ENCODE measurements at places on chromosomes 6 and 20. TPM values are rescaled to one million over a fixed set of nuclear protein-coding genes. Genes with fewer than 3 reads are reported as not detected.

GRCh38 chr6:80133020-80133419, 26.5 kb downstream of the BCKDHB start:
- no peak overlapping the region for H3K4me3 ChIP-seq
- no peaks in the 10 kb centered on the region for H3K36me3 ChIP-seq
- H3K27ac ChIP-seq = no peak overlapping the region
- peak; percentile 26 for DNase-seq
- H3K27me3 ChIP-seq = no peaks in the 10 kb centered on the region
- H3K4me1 ChIP-seq = peaks cover 12% of the 10 kb centered on the region

GRCh38 chr20:2914160-2914559, 40.9 kb downstream of the PTPRA start:
- no peak overlapping the region for H3K27ac ChIP-seq
- no peaks in the 10 kb centered on the region for H3K36me3 ChIP-seq

SYNJ2 gene
- 10.1 TPM for polyA plus RNA-seq

GRCh38 chr20:50270569-50270968, 79.9 kb downstream of the CEBPB start:
- H3K27me3 ChIP-seq = no peaks in the 10 kb centered on the region
- H3K27ac ChIP-seq = no peak overlapping the region
- no peak for DNase-seq
- no peaks in the 10 kb centered on the region for H3K36me3 ChIP-seq

GTSF1L gene
- not detected for polyA plus RNA-seq

DNA sequence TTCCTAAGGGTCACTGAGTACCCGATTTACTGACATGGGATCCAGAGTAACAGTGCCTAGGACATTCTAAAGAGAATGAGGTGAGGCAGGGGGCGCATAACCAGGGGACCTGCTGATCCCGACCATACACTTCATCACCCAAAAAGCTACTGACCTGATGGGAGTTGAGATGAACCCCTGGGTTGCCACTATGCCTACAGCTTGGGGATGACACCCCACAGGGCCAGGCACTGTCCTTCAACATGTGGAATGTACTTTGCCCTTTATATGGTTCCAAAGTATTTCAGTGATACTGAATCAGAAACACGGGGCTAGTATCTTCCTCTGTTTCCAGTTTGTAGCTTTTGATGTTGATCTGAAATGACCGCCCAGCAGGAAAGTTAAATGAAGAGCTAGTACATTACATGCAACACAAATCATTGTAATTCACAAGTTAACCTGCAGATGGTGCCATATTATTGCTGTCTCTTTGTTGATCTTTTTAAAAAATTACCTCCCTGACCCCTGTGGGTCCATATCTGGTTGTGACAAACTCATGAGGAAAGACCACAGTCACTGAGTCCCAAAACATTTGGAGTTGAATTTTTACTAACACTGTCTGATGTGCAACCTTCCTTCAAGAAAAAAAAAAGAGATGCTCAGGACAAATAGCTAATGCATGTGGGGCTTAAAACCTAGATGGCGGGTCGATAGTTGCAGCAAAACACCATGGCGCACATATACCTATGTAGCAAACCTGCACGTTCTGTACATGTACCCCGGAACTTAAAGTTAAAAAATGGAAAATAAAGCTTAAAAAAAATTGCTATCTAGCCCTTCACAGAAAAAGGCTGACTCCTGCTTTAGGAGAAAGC, 42.7 kb upstream of the GCNT2 start:
- no peaks in the 10 kb centered on the region for H3K27me3 ChIP-seq
- H3K4me1 ChIP-seq = peaks cover 10% of the 10 kb centered on the region
- no peak overlapping the region for H3K4me3 ChIP-seq
- no peak for DNase-seq
- no peaks in the 10 kb centered on the region for H3K36me3 ChIP-seq

- no peak overlapping the region for H3K4me3 ChIP-seq
- H3K27ac ChIP-seq = no peak overlapping the region
- H3K27me3 ChIP-seq = no peaks in the 10 kb centered on the region
- H3K36me3 ChIP-seq = no peaks in the 10 kb centered on the region
- no peak for DNase-seq
These were observed 15.9 kb upstream of the GGTLC1 start for GRCh38 chr20:24004471-24004870.

DNA sequence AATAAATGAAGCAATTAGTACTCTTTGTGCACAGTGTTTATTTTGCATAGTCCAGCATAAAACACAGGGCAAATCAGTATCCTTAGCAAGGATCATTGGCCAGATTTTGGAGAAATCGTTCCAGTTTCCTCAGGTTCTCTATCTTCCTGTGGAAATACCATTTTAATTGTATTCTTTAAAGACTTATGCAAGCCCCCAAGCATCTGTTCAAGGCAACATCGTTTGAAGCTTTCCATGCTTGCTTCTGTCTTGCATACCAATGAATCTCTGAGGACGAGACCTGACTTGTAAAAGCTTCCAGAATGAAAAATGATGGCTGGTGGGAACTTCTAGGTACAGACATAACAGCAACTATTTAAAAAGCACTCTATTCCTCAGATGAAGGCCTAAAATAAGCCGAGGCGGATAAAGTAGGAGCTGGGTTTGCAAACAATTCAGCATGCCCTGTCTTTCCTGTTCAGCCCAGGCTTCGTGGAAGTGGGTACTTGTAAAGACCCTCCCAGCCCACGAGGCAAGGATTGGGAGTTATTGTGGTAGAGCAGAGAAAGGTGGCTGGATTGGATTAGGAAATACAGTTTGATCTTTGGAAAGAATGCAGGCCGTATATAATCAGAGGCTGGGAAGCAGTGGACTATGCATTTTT, 21.6 kb downstream of the NRSN1 start:
- H3K27ac ChIP-seq = no peak overlapping the region
- H3K27me3 ChIP-seq = no peaks in the 10 kb centered on the region
- H3K36me3 ChIP-seq = no peaks in the 10 kb centered on the region
- no peak for DNase-seq
- no peak overlapping the region for H3K4me3 ChIP-seq

KIAA0408 gene
- polyA plus RNA-seq = not detected

CLPSL2 gene
- not detected for polyA plus RNA-seq

DNA sequence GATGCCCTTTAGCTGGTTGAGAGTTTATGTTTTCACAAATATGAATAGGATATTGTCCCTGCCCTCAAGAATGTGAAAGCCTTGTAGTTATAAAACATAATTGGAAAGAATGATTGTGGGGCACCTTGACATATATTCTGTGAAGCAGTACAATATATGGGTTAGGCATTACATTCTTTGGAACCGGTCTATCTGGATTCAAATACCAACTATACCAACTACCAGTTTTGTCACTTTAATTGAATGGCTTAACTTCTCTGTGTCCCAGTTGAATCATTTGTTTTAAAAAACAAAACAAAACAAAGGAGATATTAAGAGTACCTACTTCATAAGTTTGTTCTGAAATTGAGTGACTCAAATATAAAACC, 146.5 kb downstream of the TBC1D32 start:
- H3K27ac ChIP-seq = no peak overlapping the region
- no peaks in the 10 kb centered on the region for H3K27me3 ChIP-seq
- H3K4me1 ChIP-seq = no peaks in the 10 kb centered on the region
- H3K4me3 ChIP-seq = no peak overlapping the region
- no peak for DNase-seq

DNA sequence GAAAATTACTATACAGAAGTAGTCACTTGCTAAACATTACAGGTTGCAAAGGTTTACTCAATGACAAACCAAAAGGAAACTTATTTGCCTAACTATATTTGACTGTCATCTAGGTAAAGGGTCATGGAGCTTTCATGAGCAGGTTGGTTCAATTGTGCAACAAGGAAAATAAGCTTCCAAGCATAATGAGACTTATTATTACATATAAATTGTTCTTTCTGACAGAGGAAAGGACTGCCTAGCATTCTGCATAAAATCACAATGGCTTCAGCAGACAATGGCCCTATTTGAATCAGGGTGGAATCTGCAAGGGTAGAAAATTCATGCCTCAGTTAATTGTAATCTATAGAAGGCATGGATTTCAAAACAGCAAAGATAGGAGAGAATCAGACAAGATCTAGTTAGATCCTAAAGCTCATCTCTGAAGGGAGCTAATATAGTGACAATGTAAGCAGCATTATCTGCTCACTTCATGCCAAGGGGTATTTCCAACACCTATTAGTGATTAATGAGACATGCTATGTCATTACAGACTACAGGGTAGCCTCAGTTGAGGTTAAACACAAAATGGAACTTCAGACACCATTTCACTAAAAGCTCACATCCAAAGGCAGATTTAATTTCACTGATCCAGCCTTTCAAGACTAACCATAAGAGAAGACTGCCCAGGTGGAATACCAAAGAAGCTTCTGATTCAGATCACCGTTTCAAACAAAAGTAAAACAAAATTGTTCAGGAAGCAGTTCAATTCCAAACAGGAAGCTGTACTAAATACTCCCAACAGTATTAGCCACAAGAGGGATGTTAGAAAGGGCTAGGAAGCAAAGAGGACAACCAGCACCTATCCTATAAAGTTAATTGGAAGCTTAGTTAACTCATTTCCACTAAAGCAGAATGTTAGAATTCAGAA, 8.5 kb downstream of the STAU1 start:
- peak overlapping the region; percentile 40 for H3K27ac ChIP-seq
- H3K4me1 ChIP-seq = peaks cover 9% of the 10 kb centered on the region
- no peak for DNase-seq
- no peaks in the 10 kb centered on the region for H3K27me3 ChIP-seq

GRCh38 chr6:30891816-30892538, 7.7 kb downstream of the DDR1 start:
- no peak for DNase-seq
- no peaks in the 10 kb centered on the region for H3K27me3 ChIP-seq
- H3K27ac ChIP-seq = no peak overlapping the region
- H3K36me3 ChIP-seq = peaks cover 65% of the 10 kb centered on the region
- no peak overlapping the region for H3K4me3 ChIP-seq

GRCh38 chr6:148218542-148219258, 123.9 kb upstream of the SASH1 start:
- no peak overlapping the region for H3K27ac ChIP-seq
- H3K27me3 ChIP-seq = no peaks in the 10 kb centered on the region
- H3K4me1 ChIP-seq = peaks cover 10% of the 10 kb centered on the region
- no peaks in the 10 kb centered on the region for H3K36me3 ChIP-seq
- DNase-seq = no peak

GRCh38 chr6:166442131-166442685, 59.5 kb upstream of the MPC1 start:
- no peak overlapping the region for H3K27ac ChIP-seq
- no peaks in the 10 kb centered on the region for H3K4me1 ChIP-seq
- no peak for DNase-seq
- no peaks in the 10 kb centered on the region for H3K36me3 ChIP-seq

DNA sequence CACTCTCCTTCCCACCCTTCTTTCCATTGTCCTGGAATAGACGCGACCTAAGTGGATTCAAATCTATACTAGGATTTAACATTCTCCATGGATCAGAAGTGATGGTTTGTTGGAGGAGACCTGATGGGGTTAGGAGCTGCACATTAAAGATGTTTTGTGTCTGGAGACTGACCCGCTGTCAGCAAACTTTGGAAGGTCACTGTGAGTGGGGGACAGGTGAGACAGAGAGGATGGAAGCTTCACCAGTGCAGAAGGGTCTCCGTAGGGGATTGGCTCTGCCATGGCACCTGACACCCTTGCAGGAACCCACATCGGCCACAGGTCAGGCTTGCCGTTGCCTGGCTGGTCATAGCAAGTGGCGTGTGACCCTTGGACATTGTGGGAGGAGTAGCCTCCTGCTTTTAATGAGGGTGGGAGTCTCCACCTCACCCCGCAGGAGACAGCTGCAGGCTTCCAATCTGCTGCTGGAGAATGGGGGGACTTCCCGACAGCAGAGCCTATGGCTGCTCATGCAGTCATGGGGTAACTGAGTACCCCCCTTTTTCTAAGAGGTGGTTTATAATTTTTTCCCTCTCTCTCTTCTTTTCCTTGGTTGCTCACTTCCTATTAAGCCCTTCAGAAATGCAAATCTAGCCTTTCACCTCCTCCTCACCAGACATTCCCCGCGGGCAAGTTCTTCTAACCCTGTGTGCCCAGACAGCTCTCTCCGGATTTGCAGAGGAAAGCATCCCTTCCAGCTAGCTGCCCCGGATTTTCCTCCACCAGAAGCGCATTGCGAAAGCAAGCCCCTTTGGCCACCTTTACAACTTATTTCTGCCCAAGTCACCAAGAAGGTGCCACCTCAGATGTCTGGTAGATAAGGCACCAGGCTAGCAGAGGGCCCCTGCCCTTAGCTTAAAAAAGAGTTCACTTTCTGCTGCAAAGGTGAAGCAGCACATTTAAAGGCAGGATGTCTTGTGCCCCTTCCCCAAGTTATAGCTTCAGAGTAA, 53.5 kb downstream of the DACT2 start:
- H3K4me1 ChIP-seq = peaks cover 4% of the 10 kb centered on the region
- no peaks in the 10 kb centered on the region for H3K27me3 ChIP-seq
- H3K27ac ChIP-seq = no peak overlapping the region

GRCh38 chr20:63096681-63097335, 90.0 kb upstream of the BHLHE23 start:
- no peak for DNase-seq
- H3K4me3 ChIP-seq = no peak overlapping the region
- H3K36me3 ChIP-seq = no peaks in the 10 kb centered on the region
- peaks cover 19% of the 10 kb centered on the region for H3K27me3 ChIP-seq
- H3K4me1 ChIP-seq = no peaks in the 10 kb centered on the region

DNA sequence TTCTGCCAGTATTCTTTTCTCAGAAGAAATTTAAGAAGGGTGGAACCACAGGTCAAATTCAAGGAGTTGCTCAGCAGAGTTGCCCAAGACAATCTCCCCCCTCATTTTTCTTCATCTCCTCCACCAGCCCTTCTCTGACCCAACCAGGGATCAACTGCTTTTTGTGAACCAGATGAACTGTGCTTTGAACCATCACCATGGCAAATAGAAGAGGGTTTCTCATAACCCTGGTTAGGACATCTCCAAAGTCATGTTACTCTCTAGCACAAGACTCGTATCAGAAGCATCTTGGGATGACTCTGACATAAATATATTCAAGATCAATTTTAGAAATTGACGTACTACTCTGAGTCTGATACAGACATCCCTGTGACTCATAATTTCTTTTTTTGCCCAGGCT, 130.7 kb downstream of the ALDH8A1 start:
- H3K27me3 ChIP-seq = no peaks in the 10 kb centered on the region
- H3K27ac ChIP-seq = no peak overlapping the region
- DNase-seq = no peak
- H3K4me1 ChIP-seq = peaks cover 2% of the 10 kb centered on the region
- no peak overlapping the region for H3K4me3 ChIP-seq
- H3K36me3 ChIP-seq = no peaks in the 10 kb centered on the region

SLC39A7 gene
- polyA plus RNA-seq = 54.0 TPM

DNA sequence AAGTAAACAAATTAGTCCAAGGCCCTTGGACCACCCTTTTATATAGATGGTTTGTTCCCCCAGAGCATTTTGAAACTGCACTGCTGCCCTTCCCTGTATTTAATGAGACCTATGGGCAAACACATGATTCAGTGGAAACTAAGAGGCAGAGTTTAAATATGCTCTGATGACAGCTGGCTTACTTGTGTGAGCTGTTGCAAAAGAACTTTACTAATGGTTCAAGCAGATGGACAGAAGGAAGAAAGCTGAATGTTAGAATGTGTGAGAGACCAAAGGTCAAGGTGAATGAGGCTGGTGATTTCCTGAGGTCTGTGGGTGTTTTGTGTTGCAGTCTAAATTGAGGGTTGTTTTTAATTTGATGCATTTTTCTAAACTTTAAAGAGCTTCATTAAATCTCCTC, 123.0 kb upstream of the CEP162 start:
- no peaks in the 10 kb centered on the region for H3K4me1 ChIP-seq
- H3K36me3 ChIP-seq = no peaks in the 10 kb centered on the region
- H3K27me3 ChIP-seq = no peaks in the 10 kb centered on the region
